ENCODE measurements at places on chromosomes 12 and 14.

DNA sequence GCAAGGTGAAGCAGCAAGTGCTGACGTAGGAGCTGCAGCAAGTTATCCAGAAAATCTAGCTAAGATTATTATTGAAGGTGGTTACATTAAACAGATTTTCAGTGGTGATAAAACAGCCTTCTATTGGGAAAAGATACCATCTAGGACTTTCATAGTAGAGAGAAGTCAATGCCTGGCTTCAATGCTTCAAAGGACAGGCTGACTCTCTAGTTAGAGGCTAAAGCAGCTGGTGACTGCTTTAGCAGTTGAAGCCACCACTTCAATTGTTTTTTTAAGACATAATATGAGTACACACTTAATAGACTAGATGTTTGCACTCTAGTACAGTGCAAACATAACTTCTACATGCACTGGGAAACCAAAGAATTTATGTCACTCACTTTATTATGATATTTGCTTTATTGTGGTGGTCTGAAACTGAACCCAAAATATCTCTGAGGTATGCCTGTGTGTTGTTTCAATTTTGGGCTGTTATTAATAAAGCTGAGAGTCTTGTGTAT is 1026.9 kb upstream of the FOXG1 start:
- DNase-seq: no peak

DNA sequence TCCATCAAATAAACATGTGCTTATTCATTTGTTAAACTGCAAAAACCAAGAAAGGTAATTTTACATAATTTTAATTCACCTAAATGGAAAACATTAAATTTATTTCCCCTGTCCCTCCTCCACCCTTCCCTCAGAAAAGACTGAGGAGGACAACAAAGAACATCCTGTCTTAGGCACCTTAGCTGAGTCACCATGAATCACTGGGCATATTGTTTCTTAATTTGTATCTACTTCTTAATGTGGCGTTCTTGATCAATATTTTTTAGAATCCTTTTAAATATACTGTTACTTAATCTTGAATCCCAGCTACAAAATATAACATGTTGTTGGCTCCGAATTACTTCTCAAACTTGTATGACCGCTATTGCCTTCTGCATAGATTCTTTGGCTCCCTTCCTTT is 23.5 kb downstream of the SIX6 start:
- no peak for DNase-seq

- DNase-seq: peak; percentile 37
Observed at GRCh38 chr14:77120771-77121743, 20.5 kb downstream of the ZDHHC22 start.

DNA sequence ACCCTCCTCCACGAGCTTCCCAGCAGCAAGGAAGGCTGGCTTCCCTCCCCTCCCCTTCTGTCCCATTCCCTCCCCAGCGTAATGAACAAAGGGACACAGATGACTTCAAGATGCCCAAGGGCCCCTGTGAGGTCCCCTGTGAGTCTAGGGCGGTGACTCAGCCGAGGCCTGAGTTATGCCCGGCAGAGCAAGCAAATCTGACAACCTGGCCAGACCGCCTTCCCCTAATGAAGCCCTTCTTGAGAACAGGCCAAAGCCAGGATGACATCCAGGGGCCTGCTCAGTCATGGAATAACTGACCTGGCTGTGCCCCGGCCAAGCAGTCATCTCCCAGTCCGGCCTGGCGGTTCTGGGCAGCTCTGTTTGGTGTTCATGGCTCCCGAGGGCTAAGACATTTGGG is 89.2 kb downstream of the DICER1 start:
- no peak for DNase-seq

- no peak for DNase-seq
Observed at GRCh38 chr12:14907953-14908352, 22.3 kb upstream of the MGP start.

- DNase-seq: no peak
Observed at GRCh38 chr14:94123868-94124267, 5.5 kb downstream of the IFI27L2 start.

- DNase-seq: no peak
Observed at GRCh38 chr14:39576736-39577135, 144.5 kb upstream of the FBXO33 start.

GRCh38 chr14:103830511-103831270 is 16.7 kb downstream of the PPP1R13B start:
- no peak for DNase-seq

DNA sequence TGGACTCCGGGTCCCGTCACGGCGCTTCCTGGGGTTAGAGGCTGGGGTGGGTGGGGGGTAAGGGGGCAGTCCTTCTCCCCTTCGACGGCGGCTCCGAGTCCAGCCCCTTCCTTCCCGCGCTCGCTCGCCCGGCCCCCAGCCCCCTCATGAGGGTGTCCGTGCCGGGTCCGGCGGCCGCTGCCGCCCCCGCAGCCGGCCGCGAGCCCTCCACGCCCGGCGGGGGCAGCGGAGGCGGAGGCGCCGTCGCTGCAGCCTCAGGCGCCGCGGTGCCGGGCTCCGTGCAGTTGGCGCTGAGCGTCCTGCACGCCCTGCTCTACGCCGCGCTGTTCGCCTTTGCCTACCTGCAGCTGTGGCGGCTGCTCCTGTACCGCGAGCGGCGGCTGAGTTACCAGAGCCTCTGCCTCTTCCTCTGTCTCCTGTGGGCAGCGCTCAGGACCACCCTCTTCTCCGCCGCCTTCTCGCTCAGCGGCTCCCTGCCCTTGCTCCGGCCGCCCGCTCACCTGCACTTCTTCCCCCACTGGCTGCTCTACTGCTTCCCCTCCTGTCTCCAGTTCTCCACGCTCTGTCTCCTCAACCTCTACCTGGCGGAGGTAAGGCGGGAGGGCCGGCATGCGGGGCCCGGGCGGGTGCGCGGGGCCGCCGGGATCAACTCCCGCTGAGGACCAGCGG is 500 bp downstream of the GPR137C start:
- peak; percentile 23 for DNase-seq

DNA sequence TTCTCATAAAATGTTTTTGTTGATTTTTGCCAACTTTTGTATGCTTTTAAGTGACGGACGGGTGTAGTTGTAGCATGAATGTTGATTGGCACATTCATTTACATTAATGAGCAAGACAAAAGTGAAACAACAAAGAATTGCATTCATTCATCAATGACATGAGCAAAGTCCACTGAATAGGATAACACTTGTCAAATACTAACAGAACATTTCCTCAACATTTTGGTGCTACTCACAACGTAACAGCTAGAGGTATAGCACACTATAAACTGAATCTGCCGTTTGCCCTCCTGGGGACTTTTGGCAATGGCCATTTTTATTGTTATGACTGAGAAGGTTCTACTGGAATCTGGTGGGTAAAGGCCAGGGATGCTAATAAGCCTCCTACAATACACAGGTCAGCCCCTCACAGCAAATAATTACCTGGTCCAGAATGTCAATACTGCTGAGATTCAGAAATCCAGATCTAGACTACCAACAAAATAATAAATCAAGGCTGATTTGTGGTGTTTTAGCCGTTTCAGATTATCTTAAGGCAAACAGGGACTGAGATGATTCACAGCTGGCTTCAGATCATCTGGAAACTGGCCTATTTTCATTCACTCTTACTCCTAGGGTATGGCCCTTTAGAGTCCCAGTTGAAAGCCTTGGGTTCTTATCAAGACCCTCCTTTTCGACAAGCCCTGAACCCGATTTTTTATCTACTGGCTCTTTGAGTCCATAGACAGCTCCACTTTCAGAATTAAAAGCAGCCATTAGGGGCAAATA is 22.5 kb upstream of the CDKN3 start:
- no peak for DNase-seq

DNA sequence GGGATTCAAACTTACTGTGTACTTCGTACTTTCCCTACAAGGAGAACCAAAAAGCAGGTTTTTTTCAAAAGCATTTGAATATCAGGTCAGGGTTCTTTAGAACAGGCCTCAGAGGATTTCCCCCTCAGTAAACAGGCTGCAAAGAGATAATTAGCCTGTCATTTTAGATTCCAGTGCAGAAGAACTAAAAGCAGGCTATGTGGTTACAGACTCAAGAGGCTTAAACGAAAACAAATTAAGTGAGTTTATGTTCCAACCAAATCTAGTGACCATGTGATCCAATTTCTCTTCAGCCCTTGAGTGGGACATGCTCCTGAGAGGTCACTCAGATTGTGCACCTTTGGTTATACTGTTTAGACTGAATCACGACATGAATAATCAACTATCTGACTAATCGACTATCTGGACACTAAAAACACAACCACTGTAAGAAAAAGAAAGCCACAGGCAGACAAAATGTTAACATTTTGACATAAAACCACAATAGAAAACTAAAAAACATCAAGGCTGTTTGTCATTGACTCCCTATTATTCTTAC is 4.5 kb downstream of the TMED8 start:
- no peak for DNase-seq

- DNase-seq: no peak
Observed at GRCh38 chr14:89640141-89640540, 223.1 kb upstream of the FOXN3 start.

- peak; percentile 17 for DNase-seq
Observed at GRCh38 chr12:1595026-1595561, 713 bp upstream of the FBXL14 start.

DNA sequence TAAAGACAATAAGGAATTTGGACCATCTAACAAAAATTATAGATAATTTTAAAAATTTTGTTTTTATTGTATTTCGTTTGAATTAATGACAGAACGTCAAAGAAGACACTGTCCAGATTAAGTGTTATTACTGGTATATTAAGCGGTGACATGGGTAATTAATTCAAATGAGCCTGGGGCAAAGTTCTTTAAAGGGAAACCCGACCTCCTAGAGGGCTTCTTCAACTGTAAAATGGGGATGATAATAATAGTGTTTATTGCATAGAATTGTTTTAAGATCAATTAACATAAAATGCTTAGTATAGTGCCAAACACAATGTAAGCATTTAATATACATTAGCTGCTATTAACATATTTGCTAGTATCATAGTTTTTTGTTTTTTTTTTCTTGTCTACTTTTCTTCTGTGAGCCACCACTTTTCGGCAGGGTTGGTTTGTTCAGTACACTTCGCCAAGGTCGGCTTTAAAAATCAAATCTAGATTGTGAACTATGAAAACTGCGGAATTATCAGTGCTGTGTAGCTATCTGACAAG is 514 bp upstream of the LARP4 start:
- DNase-seq: no peak

DNA sequence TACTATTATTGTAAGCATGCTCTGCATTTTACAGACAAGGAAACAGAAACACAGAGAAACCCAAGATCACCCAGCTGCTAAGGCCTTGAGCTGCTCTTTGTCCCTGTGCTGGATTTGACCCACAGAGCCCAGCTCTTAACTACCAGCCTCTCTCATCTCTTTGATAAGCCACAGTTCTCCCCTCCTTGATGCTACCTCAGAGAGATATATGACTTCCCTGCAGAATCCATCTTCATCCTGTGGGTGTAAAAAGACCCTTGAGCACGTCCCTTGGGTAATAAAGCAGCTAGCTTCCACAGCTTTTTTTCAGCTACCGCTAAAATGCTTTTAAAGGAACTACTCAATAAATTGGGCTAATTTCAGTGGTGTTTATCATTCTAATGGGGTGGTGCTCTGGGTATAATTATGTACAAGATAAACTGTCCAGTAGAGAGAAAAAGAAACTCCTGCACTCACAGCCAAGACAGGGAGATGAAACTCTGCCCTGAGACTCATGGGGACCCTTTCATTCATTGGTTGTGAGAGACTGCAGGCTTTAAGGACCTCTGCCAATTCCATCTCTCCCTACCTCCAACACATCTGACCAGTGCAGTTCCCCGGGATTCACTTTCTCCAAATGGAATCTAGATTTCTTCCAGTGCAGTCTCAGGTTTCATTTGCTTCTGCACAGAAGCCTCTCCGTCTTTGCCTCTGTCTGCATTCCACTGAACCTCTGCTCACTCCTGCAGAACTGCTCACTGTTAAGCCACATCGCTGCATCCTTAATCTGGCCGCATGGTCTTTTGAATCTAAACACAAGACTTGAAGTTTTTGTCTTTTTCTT is 24.7 kb upstream of the NTF3 start:
- no peak for DNase-seq

DNA sequence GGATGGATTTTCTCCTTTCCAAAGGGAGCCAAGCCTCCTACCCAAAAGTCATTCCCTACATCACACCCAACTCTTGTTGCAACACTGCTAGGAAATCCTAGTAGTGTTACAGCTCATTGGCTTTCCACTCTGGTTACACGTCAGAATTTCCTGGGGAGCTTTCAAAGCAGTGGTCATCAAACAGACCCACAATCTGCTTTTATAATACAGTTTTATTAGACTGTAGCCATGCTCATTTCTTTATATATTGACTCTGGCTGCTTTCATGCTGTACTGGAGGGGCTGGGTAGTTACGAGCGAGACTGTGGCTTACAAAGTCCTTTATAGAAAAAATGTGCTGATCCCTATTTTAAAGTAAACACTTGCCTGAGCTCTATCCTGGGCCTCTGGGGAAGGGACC is 34.3 kb downstream of the ZFYVE26 start:
- no peak for DNase-seq

- no peak for DNase-seq
Observed at GRCh38 chr12:129676411-129676810, 227.4 kb downstream of the TMEM132D start.

GRCh38 chr12:62426089-62426488 is 40.5 kb upstream of the MON2 start:
- no peak for DNase-seq

- DNase-seq: peak; percentile 97
Observed at GRCh38 chr12:111841750-111842555, at the start of gene MAPKAPK5. TSS of gene MAPKAPK5 (plus strand) at chr12:111842228. CDS start at chr12:111842734, 506 bp downstream.

Measured in CD4-positive, alpha-beta T cell treated with Interleukin-15 for 4 hours (primary cell).